CD14-positive monocyte (primary cell): ENCODE measurements at places on chromosomes 4 and X. TPM values are rescaled to one million over a fixed set of nuclear protein-coding genes. Genes with fewer than 3 reads are reported as not detected.

GRCh38 chr4:92328095-92328494 lies 24.3 kb downstream of the GRID2 start:
- H3K27ac ChIP-seq, result no peak overlapping the region
- no peaks in the 10 kb centered on the region for H3K4me1 ChIP-seq
- no peak overlapping the region for H3K4me3 ChIP-seq
- no peaks in the 10 kb centered on the region for H3K36me3 ChIP-seq
- no peaks in the 10 kb centered on the region for H3K27me3 ChIP-seq

DNA sequence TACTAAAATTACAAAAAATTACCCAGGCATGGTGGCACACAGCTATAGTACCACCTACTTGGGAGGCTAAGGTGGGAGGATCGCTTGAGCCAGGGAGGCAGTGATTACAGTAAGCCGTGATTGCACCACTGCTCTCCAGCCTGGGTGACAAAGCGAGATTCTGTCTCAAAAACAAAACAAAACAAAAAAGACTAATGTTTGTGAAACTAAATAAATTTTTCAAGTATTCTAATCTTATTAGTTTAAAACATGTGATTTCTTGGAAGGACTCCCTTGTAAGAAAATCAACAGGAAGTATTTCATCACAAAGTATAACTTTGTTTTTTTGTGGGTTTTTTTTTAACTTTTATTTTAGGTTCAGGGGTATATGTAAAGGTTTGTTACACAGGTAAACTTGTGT lies 89.6 kb downstream of the EGF start:
- no peaks in the 10 kb centered on the region for H3K4me1 ChIP-seq
- H3K36me3 ChIP-seq, result no peaks in the 10 kb centered on the region
- H3K27me3 ChIP-seq, result peaks cover 45% of the 10 kb centered on the region
- H3K27ac ChIP-seq, result no peak overlapping the region
- DNase-seq, result no peak

GRCh38 chrX:122572461-122572860 lies 611.6 kb upstream of the GRIA3 start:
- no peaks in the 10 kb centered on the region for H3K27me3 ChIP-seq
- no peak overlapping the region for H3K4me3 ChIP-seq
- H3K4me1 ChIP-seq, result no peaks in the 10 kb centered on the region
- no peak overlapping the region for H3K27ac ChIP-seq
- no peak for DNase-seq
- no peaks in the 10 kb centered on the region for H3K36me3 ChIP-seq

DNA sequence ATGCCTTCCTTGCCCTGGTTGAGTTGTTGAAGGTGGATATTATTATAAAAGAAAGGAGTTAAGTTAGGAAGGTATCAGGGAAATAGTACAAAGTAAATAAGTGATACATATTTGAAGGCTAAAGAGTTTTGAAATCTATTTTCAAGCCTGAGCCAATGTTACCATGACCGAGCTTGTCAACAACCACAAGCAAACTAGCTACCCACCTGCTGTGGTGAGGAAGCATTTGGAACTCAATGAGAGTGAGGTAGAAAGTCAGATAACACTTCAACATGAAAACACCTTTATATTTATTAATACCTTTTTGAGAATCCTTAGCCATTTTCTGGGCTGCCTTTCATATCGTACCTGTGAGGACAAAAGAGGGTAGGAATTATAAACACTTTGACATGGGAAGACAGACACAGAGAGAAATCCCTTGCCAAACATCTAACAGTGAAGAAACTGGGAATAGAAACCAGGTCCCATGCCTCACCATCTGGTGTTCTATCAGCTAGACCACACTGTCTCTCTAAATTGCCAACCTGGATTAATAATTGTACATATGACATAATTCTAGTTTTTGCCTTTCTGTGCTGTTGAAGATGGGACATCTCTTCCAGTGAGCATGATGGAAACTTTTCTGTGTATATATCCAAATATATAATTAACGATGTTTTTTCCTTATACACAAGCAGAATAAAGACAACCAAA lies 606.4 kb upstream of the NR3C2 start:
- no peaks in the 10 kb centered on the region for H3K27me3 ChIP-seq
- no peaks in the 10 kb centered on the region for H3K4me1 ChIP-seq
- H3K4me3 ChIP-seq, result no peak overlapping the region
- DNase-seq, result no peak
- no peaks in the 10 kb centered on the region for H3K36me3 ChIP-seq

- H3K4me3 ChIP-seq, result no peak overlapping the region
- no peaks in the 10 kb centered on the region for H3K36me3 ChIP-seq
- H3K4me1 ChIP-seq, result no peaks in the 10 kb centered on the region
- no peak overlapping the region for H3K27ac ChIP-seq
- DNase-seq, result no peak
- no peaks in the 10 kb centered on the region for H3K27me3 ChIP-seq
Observed at GRCh38 chr4:7377223-7377865, 57.4 kb downstream of the PSAPL1 start.

- H3K36me3 ChIP-seq, result no peaks in the 10 kb centered on the region
- H3K4me1 ChIP-seq, result no peaks in the 10 kb centered on the region
- no peaks in the 10 kb centered on the region for H3K27me3 ChIP-seq
- no peak overlapping the region for H3K4me3 ChIP-seq
- DNase-seq, result no peak
Observed at GRCh38 chr4:5435201-5435600, 273.2 kb downstream of the EVC2 start.

DNA sequence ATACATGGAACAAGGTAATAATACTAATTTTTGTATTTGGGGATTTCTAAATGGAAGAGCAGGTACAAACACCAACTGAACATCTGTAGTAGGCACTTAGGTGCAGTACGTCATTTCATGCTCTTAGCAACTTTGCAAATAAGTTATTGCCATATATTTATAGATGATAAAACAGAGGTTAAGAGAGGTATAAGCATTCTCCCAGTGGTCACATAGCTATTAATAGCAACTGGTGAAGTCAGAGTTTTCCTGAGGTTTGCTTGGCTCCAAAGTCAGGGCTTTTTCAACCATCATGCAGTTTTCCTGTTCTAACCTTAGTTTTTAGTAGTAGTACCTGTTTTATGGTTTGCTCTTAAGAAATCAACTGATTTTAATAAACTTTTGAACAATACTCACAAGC lies 10.9 kb downstream of the ARHGEF38 start:
- no peak for DNase-seq
- no peaks in the 10 kb centered on the region for H3K27me3 ChIP-seq
- no peaks in the 10 kb centered on the region for H3K36me3 ChIP-seq
- no peak overlapping the region for H3K27ac ChIP-seq
- no peak overlapping the region for H3K4me3 ChIP-seq

DNA sequence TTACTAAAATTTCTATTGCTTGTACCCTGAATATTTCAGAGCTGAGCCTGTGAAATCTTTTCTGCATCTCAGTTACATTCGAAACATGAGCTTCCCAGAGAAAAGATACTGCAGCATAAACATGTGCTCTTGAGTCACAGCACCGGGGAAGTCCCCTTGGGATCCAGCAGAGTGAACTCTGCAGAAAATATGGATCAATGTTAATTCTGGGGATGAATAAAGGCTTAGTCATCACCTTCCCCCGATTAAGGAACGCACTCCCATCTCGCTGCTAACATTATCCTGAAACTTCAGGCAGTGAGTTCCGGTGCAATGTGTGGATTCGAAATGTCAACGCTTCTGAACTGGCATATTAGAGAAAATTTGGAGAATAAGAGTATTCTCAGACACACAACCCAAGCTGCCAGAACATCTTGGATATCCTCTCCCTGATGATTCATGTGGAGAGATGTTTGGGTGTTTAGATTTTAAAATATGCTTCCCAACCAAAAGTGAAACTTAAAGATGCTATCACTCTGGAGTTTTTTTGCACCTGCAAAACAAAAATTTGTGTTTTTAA lies 90.8 kb downstream of the IRF2 start:
- peaks cover 63% of the 10 kb centered on the region for H3K4me1 ChIP-seq
- DNase-seq, result peak; percentile 93
- no peaks in the 10 kb centered on the region for H3K27me3 ChIP-seq

DNA sequence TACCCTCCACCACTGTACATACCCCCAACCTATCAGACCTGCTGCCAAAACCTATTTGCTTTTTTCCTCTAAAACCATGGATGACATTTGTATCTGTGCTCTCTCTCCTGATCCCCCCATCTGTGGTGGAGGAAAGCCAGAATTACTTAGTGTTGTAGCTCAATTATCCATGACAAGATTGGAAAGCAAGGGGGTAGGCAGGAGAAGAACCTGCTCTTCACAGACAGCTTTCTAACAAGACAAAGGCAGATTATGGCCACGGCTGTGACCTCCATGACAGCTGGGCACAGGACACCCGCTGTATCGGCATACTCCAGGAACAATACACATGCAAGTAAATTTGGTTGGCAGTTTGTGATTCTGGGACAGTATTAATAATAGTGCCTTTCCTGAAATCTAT lies 186.7 kb downstream of the ENOX2 start:
- no peaks in the 10 kb centered on the region for H3K36me3 ChIP-seq
- no peak for DNase-seq
- H3K27ac ChIP-seq, result no peak overlapping the region

- no peaks in the 10 kb centered on the region for H3K27me3 ChIP-seq
- no peak for DNase-seq
- no peaks in the 10 kb centered on the region for H3K4me1 ChIP-seq
- H3K4me3 ChIP-seq, result no peak overlapping the region
Observed at GRCh38 chr4:60724623-60725022, 475.5 kb upstream of the ADGRL3 start.

- H3K4me3 ChIP-seq, result no peak overlapping the region
- no peak for DNase-seq
- H3K27ac ChIP-seq, result no peak overlapping the region
Observed at GRCh38 chr4:122901247-122902010, 21.0 kb downstream of the NUDT6 start.

DNA sequence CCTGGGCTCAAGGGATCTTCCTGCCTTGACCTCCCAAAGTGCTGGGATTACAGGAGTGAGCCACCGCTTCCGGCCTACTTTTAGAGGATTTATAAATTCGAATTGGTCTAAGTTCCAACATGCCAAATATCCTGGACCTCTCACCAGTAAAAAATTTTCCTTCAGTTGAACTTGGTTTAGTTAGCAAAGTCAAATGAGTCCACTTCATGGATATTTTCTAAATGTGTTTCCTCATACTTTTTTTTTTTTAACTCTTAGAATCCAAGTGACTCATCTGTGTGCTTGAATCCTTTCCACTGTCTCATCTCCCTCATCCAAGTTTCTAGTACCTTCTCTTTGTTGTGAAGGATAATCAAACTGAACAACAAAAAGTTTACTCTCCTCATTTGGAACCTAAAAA lies 49.7 kb downstream of the RBM47 start:
- no peaks in the 10 kb centered on the region for H3K27me3 ChIP-seq
- H3K4me3 ChIP-seq, result no peak overlapping the region
- peak overlapping the region; percentile 0 for H3K27ac ChIP-seq
- H3K36me3 ChIP-seq, result peaks cover 6% of the 10 kb centered on the region
- DNase-seq, result no peak

- H3K27me3 ChIP-seq, result no peaks in the 10 kb centered on the region
- H3K4me1 ChIP-seq, result no peaks in the 10 kb centered on the region
- no peak overlapping the region for H3K27ac ChIP-seq
- no peak for DNase-seq
- H3K36me3 ChIP-seq, result no peaks in the 10 kb centered on the region
Observed at GRCh38 chr4:147865926-147866325, 134.0 kb downstream of the ARHGAP10 start.

- H3K4me1 ChIP-seq, result peaks cover 51% of the 10 kb centered on the region
- H3K36me3 ChIP-seq, result peaks cover 7% of the 10 kb centered on the region
- no peaks in the 10 kb centered on the region for H3K27me3 ChIP-seq
- H3K4me3 ChIP-seq, result peak overlapping the region; percentile 97
Observed at GRCh38 chr4:930028-930551, 2.0 kb downstream of the GAK start.

GRCh38 chr4:6128221-6128850 lies 72.0 kb downstream of the JAKMIP1 start:
- no peaks in the 10 kb centered on the region for H3K4me1 ChIP-seq
- H3K36me3 ChIP-seq, result no peaks in the 10 kb centered on the region
- no peak overlapping the region for H3K27ac ChIP-seq
- H3K4me3 ChIP-seq, result no peak overlapping the region
- H3K27me3 ChIP-seq, result no peaks in the 10 kb centered on the region
- DNase-seq, result no peak

DNA sequence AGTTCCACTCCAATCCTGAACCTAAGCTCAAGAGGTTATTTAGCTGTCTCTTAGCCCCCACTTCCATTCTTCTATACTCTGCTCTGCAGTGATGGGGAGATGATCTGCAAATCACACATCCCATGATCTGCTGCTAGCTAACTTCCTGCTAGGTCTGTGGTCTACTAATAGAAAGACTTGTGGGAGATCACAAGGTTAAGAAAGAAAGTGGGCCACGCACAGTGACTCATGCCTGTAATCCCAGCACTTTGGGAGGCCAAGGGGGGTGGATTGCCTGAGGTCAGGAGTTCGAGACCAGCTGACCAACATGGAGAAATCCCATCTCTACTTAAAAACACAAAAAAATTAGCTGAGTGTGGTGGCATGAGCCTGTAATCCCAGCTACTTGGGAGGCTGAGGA lies 471.1 kb upstream of the NWD2 start:
- no peak overlapping the region for H3K4me3 ChIP-seq
- no peaks in the 10 kb centered on the region for H3K36me3 ChIP-seq
- no peaks in the 10 kb centered on the region for H3K4me1 ChIP-seq
- no peaks in the 10 kb centered on the region for H3K27me3 ChIP-seq
- no peak overlapping the region for H3K27ac ChIP-seq

DNA sequence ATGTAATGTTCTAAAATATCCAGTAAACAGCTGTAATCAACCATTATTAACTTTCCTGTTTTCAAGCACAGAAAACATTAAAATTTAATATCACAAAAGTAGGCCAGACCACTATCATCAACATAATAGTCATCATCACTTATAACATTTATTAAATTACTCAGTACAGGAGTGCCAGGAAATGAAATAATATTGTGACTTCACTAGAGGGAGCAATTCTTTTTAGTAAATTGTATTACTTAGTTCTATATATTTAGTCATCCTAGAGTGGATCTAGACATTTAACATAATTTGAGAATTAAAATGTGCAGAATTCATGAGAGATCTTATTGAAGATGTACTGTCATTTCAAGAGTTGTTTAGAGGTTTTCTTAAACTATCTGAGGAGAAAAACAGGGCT lies 33.6 kb downstream of the PITX2 start:
- no peaks in the 10 kb centered on the region for H3K36me3 ChIP-seq
- H3K27ac ChIP-seq, result no peak overlapping the region
- DNase-seq, result no peak

- DNase-seq, result no peak
- H3K4me1 ChIP-seq, result peaks cover 17% of the 10 kb centered on the region
- H3K4me3 ChIP-seq, result no peak overlapping the region
- H3K27me3 ChIP-seq, result peaks cover 6% of the 10 kb centered on the region
- H3K27ac ChIP-seq, result no peak overlapping the region
Observed at GRCh38 chrX:41670112-41670511, 18.7 kb upstream of the GPR34 start.

GRCh38 chr4:184064877-184065276 lies 152.8 kb downstream of the ENPP6 start:
- H3K36me3 ChIP-seq, result no peaks in the 10 kb centered on the region
- H3K27ac ChIP-seq, result no peak overlapping the region
- no peaks in the 10 kb centered on the region for H3K27me3 ChIP-seq

CT47A7 gene
- not detected for polyA plus RNA-seq

TLR8 gene
- 9.5 and 23.1 TPM in 2 replicates for polyA plus RNA-seq

NCAPG gene
- not detected in 2 replicates for polyA plus RNA-seq

VSIG4 gene
- polyA plus RNA-seq, result 20.3 and 25.1 TPM in 2 replicates

CMC4 gene
- polyA plus RNA-seq, result 10.1 TPM

PDGFRA gene
- not detected for polyA plus RNA-seq

HS3ST1 gene
- polyA plus RNA-seq, result not detected

FGFBP1 gene
- polyA plus RNA-seq, result not detected

LRRC66 gene
- polyA plus RNA-seq, result not detected

SLC6A14 gene
- not detected for polyA plus RNA-seq

ZDHHC15 gene
- not detected for polyA plus RNA-seq

SH3RF1 gene
- 4.7 TPM for polyA plus RNA-seq

DGAT2L6 gene
- polyA plus RNA-seq, result not detected

H2BW2 gene
- polyA plus RNA-seq, result not detected

TRIM60 gene
- not detected for polyA plus RNA-seq
